ENCODE measurements at places on chromosomes 5 and 9.

DNA sequence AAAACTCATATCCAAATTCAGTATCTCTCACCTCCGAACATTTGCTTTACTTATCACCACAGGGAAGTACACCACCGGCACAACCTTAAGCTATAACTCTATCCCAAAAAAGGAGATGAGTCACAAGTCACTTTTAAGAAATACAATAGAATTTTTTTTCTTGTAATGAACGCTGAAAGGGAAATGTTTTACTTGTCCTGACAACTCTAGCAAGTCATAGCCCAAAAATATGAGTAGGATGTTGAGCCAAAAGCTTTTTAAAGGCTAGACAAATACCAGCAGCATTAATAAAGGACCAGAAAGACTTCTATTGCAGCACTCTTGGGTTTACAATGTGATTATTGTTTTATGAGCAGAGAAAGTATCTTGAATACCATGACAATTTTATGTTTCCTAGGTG lies 147.3 kb upstream of the FST start:
- no peak for DNase-seq

- DNase-seq, result no peak
These were observed 177.3 kb upstream of the FST start for GRCh38 chr5:53303105-53303504.

- DNase-seq, result no peak
These were observed 48.8 kb upstream of the JAK2 start for GRCh38 chr9:4936277-4936676.

GRCh38 chr9:109499631-109500410 lies 1.7 kb upstream of the PTPN3 start:
- DNase-seq, result no peak

- no peak for DNase-seq
These were observed 25.0 kb downstream of the CEP120 start for GRCh38 chr5:123398058-123398733.

GRCh38 chr9:37953206-37953774 lies 49.4 kb upstream of the SLC25A51 start:
- DNase-seq, result no peak

DNA sequence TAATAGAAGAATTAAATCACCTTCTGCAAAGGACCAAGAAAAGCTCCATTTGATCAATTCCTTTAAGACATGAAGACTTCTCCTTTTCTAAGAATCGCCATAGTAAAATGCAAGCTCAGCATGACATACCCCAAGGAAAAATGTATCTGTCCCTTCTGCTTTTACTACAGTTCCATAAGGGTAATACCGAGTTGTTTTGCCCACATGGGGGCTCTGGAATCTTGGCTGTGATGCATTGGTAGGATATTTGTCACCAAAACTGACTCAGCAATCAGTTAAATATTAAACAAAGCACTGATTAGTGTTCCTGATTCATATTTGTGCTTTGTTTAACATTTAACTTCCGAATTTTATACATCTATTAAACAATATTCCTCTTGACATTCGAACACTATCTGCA lies 24.3 kb upstream of the KCNIP1 start:
- DNase-seq, result no peak

- DNase-seq, result no peak
These were observed 52.3 kb downstream of the BOD1 start for GRCh38 chr5:173564106-173564505.

GRCh38 chr5:10745133-10745532 lies 15.9 kb downstream of the DAP start:
- no peak for DNase-seq

All from renal cortex interstitium (tissue), 15 donors.